SK-MEL-5 (cell line): ENCODE measurements at places on chromosomes 5 and 9.
A peak's percentile ranks its signal among the peaks of the same experiment; 100 is the strongest.

- no peak for DNase-seq
Observed at GRCh38 chr5:78530342-78531096, 118.1 kb downstream of the LHFPL2 start.

DNA sequence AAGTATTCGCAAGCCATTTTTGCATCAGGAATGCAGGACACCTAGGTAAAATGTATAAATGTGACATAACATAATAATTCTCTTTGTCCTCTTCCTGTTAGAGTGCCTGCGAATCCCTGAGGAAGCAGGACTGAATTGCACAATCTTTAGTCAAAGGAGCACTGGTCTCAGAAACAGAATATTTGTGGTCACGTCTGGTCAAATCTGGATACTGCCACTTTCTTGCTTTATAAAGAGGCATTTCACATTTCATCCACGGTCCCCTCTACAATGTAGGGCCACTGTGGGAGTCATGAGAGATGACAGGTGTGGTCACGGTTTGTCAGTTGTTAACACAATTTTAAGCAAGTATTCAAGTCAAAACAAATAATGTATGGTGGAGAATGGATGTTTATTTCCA lies 564.0 kb downstream of the IRX1 start:
- no peak for DNase-seq

DNA sequence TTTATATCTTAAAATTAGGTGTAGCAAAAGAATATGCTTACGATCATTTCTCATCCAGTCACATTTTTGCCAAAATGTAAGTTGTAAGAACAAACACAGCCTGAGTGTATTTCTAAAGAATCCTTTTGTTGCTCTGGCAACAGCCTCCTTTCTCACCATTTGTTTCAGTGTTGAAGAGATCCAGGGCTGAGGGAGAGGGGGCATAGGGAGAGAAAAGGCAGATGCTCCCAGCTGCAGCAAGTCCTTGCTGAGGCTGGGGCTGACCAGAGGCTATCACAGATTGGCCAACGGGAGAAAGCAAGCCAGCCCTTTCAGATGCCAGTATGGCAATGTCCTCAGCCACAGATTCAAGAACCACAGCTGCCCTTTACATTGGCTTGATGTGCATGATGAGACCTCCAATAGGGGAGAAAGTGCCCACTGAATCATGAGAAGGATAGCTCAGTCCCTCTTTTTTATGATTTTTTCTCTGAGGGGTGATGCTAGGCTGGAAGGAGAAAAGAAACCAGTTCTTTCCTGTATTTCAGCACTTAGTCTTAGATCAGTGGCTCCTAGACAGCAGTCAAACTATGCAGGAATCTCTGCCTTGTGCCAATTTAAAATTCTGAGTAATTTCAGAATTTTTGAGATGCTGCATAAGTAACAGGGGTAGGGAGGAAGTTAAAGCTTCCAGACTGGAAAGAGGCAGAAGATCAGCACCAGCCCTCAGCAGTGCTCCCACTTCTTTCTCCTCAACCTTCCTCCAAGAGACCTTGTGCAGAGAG lies 142.1 kb downstream of the LHFPL2 start:
- no peak for DNase-seq

DNA sequence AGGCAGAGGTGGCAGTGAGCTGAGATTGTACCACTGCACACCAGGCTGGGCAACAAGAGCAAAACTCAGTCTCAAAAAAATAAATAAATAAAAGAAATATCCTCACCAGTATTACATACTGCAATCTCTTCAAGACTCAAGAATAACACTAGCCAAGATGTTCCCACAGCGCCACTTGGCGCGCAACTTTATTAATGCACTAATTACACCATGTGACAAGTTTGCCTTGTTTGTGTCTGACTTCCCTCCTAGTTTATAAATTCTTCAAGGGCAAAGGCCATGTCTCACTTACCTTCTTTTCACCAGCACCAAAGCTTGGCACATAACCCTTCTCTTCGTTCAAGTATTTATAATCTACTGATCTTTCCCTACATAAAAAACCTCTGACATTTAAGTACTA lies 4.8 kb downstream of the SKP1 start:
- DNase-seq: peak; percentile 82

GRCh38 chr9:9004810-9005209 lies 1205.2 kb upstream of the DMAC1 start:
- DNase-seq: no peak

DNA sequence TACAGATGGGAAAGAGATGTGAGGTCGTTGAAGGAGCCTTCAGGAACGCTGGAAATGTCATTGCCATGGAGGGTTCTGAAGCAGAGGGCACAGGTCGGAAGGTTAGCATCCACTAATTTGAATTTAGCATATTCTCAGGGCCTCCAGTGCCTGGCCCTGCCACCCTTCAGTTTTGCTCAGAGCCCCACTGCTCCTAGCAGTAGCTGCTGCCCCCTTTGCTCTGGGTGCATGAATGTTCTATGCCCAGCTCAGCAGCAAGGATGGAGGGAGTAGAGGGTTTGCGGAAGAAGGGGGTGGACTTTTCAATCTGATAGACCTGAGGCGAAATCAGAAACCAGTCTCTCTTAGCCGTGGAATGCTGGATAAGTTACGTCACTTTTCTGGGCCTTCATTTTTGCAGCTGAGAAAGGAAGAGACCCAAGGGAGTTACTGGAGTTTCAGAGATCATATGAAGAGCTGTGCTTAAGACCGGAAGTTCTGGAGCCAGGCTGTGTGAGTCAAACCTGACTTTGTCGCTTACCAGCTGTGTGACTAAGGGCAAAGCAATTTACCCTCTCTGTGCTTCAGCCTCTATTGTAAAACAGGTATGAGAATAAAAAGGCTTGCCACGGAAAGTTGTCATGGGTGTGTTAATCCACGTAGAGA lies 133.2 kb upstream of the PANK3 start:
- peak; percentile 29 for DNase-seq

DNA sequence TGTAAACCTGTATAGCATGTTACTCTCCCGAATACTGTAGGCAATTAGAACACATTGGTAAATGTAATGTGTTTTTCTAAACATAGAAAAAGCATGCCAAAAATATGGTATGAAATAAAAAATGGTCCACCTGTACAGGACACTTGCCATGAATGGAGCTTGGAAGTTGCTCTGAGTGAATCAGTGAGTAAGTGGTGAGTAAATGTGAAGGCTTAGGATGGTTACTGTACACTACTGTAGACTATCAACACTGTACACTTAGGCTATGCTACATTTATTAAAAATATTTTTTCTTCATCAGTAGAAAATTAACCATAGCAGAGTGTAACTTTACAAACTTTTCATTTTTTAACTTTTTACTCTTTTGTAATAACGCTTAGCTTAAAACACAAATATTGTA lies 41.9 kb downstream of the INSYN2B start:
- no peak for DNase-seq

DNA sequence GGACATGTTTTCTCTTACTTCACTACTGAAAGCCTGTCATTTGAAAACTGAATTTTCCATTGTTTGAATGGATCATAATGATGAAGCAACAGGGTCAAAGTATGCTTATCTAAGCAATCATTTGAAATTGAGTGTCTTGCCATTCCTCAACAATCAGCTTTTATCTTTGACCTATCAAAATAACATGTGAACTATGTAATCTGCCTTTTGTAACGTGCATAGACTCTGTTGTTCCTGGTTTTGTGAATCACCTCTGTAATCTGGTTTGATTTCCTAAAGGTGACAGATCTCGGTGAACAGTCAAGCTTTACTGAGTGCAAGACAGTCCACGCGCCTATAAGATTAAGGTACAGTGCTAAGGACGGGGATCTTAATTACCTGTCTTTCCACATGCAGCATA lies 3.3 kb downstream of the MEF2C start:
- peak; percentile 21 for DNase-seq

- DNase-seq: peak; percentile 17
Observed at GRCh38 chr5:80591352-80591751, 21.3 kb upstream of the ANKRD34B start.

GRCh38 chr5:154405078-154405792 lies 40.6 kb upstream of the SAP30L start:
- DNase-seq: peak; percentile 69

DNA sequence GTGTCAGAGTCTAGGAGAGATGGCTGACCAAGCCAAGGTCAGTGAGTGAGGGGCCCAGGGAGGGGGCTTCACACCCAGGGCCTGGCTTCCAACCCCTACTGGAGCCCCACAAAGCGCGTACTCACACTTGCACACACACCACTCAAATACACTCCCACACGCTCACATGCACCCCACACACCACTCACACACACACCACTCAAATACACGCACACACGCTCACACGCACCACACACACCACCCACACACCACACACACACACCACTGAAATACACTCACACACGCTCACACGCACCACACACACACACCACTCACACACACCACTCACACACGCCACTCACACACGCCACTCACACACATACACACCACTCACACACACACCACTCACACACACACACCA lies 5.7 kb upstream of the ASB6 start:
- no peak for DNase-seq

DNA sequence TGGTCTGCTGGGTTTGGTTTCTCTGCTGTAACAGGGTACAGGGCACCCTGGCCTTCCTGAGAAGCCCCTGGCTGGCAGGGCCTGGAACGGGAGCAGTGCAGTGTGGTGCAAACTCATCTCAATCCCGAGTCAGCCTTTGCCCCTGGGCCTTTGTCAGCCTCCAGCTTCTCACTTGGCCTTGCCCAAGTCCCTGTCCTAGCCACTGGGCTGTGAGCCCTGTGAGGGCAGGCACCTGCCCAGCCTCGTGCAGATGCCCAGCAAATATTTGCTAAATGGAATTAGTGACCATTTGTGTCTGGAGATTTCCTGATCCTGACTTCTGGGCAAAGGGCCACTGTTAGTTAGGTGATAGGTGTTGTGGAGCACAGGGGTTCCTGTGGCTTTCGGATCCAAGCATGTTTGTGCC lies 13.0 kb downstream of the RGS3 start:
- no peak for DNase-seq

- DNase-seq: no peak
Observed at GRCh38 chr9:133117271-133118178, 3.5 kb downstream of the RALGDS start.

GRCh38 chr5:127508644-127509373 lies 8.6 kb upstream of the PRRC1 start:
- DNase-seq: no peak

GRCh38 chr5:82584631-82585030 lies 306.5 kb upstream of the RPS23 start:
- DNase-seq: no peak

DNA sequence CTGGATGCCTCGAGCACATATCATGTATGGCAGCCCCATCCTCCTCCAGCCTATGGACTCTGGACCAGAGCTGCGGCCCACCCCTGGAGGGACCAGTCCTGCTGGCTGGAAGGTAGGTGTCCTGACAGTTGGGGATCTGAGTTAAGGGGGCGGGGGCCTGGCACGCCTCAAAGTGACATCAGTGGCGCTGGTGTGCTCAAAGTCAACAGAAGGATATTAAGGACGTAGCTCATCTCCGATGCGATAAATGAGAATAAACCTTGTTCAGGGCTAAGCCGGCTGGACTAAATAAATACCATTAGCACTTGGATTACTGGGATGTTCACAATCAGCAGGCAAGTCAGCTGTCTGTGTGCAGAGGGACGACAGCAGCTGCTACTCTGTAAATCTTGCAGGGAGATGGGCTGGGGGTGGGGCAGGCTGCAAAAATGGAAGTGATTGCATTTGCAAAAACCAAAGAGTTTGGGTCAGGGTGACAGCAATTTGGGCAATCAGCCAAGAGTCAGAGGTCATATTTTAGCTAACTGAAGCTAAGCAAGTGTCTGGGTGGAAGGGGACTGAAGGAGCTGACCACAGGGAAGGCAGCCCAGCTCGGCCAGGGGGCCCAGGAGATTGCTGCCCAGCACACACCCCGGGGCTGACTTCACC lies 80.0 kb upstream of the LRRTM2 start:
- DNase-seq: no peak

DNA sequence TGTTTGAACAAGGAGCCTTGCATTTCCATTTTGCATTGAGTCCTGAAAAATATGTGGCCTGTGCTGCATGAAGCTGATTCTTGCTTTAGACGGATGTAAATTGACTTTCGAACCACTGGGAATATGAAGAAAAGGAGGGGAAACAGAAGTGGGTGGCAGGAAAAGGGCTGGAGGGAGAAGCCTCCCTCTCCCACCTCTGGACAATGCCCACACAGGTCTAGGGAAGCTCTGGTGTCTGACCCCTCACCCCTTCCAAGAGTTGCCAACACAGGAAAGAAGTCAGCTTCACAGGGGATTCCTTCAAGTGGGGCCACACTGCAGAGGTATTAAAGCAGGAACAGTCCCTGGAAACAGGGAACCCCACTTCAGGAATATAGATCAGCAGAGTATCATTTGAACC lies 52.2 kb downstream of the ZNF366 start:
- no peak for DNase-seq

DNA sequence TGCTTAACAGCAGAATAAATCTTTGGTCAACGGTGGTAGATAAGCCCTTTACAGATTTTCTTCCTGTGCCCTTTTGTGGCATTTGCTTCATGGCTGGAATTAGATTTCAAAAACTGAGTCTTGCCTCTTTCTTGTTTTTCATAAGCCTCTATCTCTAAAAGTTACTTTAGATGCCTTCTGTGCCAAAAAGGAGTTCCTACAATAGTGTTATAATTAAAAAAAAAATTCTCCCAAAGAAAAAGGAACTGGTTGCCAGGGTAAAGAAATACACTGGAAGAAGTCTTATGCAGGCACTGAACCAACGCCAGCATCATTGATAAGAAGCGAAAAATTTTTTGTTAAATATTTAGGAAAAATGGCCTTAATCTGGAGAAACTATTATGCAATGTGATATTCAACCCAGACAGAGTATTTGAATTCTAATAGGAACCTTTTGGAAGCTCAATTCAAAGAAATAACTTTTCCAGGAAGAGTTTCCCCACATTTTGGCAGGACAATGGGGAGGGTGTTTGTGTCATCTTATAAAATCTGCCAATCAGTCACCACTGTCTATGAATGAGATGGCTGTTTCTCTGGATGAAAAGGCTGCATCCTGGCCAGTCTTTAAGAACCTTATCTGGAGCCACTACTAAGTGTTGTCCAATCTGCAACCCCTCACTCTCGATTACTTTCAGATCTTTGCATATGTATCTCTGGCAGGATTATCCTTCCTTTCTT lies 608.1 kb downstream of the PDE4D start:
- no peak for DNase-seq

- peak; percentile 23 for DNase-seq
Observed at GRCh38 chr9:37840560-37841194, 40.1 kb downstream of the DCAF10 start.

- no peak for DNase-seq
Observed at GRCh38 chr5:154249826-154250225, 59.3 kb downstream of the GALNT10 start.

GRCh38 chr5:171888051-171888481 lies 102.4 kb downstream of the SMIM23 start:
- no peak for DNase-seq

GRCh38 chr9:135131488-135131887 lies 44.0 kb downstream of the OLFM1 start:
- DNase-seq: no peak

- peak; percentile 60 for DNase-seq
Observed at GRCh38 chr9:34929506-34930102, 28.5 kb upstream of the PHF24 start.

DNA sequence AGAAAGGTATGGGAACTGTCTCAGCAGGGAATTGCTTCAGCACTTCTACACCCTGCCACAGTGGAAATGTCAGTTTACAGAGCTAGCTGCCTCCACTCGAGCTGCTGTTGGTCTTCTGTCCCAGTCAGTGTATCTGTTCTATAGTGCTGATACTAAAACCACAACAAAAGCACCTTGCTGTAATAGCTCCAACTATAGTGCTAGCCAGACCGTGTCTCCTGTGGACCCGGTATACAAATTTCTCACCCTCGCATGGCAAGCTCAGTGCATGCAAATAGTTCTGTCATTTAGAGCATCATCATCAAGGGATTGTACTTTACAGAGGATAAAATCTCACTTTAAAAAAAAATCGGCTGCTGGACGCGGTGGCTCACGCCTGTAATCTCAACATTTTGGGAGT lies 51.5 kb upstream of the IQGAP2 start:
- no peak for DNase-seq
